ENCODE measurements at places on chromosomes 3 and 15. TPM values are rescaled to one million over a fixed set of nuclear protein-coding genes. Genes with fewer than 3 reads are reported as not detected.

Gene SLC2A2
- total RNA-seq, result not detected

Gene CHRNA5
- 0.59 TPM for total RNA-seq

Gene MOBP
- total RNA-seq, result not detected

Gene SHQ1
- total RNA-seq, result 25.8 TPM

Gene SLC22A13
- 1.6 TPM for total RNA-seq

Gene TNNC1
- total RNA-seq, result 0.89 TPM

Gene ESYT3
- 1.6 TPM for total RNA-seq

Gene MGA
- 37.1 TPM for total RNA-seq

Gene C2CD4A
- total RNA-seq, result not detected

Gene CLEC3B
- total RNA-seq, result not detected

Gene PCSK6
- total RNA-seq, result 1.2 TPM

Gene OPA1
- total RNA-seq, result 74.5 TPM

Gene ALS2CL
- total RNA-seq, result 0.30 TPM

Gene DPH6
- 9.7 TPM for total RNA-seq

Gene EFCC1
- not detected for total RNA-seq

Gene ASB14
- 0.05 TPM for total RNA-seq

Measured in smooth muscle cell of the umbilical artery (primary cell).